Stimulated activated CD4-positive, alpha-beta T cell treated with anti-CD3 and anti-CD28 coated beads, Interleukin-1b, Interleukin-23, amount 100 ng/mL, for 24 hours (primary cell): ENCODE measurements at places on chromosomes 12 and 14.

GRCh38 chr14:56549721-56550120 is 29.9 kb upstream of the TMEM260 start:
- no peak for DNase-seq

GRCh38 chr12:48199774-48200221 is 3.3 kb downstream of the OR10AD1 start:
- DNase-seq, result no peak

- DNase-seq, result no peak
These were observed 304.2 kb upstream of the AMIGO2 start for GRCh38 chr12:47383942-47384341.

GRCh38 chr14:80212023-80212397 is 706 bp upstream of the DIO2 start:
- no peak for DNase-seq

DNA sequence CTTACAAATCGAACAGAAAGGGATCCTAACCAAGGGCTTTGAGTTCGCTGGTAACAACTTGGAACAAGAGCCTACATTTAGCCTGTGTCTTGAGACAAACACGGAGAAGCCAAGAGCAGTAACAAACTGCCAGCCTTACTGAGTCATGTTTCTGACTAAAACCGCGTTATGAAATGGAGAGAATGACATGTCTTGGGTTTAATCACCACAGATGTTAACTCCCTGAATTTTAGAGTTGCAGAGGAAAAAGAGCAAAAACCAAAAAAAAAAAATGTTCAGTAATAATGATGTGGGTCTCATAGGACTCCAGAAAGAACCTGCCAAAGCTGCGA is 1.0 kb downstream of the BLTP3B start:
- peak; percentile 20 for DNase-seq

GRCh38 chr12:86777325-86777724 is 521.1 kb upstream of the MGAT4C start:
- DNase-seq, result no peak

DNA sequence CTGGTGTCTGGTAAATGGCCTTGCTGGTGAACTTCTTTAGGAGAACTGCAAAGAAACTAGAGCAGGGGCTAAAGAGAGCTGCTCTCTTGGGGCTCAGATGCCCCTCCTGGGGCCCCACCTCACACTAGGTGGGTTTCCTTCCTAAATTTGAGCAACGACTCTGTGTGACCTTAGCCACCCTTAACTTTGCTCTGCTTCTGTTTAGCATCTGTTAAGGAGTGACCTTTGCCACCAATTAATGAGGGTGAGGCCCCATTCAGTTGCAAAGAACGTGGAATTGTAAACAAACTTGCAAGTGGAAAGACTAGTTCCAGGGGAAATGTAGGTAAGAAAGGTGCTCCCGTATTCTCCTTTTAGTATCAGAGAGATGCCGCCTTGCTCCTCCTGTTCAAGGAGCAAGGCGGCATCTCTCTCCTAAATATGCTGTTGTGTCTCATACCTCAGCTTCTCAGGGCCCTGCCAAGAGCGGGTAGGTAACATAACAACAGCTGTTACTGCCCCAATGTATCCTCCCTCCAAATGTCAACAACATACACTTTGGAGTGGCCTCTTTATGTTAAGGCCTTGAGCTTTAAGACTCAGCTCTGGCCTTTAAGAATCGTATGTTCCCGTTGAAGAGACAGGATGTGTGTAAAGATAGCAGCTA is 77.6 kb upstream of the FUT8 start:
- no peak for DNase-seq

GRCh38 chr14:50521912-50522341 is 10.4 kb downstream of the MAP4K5 start:
- DNase-seq, result no peak

DNA sequence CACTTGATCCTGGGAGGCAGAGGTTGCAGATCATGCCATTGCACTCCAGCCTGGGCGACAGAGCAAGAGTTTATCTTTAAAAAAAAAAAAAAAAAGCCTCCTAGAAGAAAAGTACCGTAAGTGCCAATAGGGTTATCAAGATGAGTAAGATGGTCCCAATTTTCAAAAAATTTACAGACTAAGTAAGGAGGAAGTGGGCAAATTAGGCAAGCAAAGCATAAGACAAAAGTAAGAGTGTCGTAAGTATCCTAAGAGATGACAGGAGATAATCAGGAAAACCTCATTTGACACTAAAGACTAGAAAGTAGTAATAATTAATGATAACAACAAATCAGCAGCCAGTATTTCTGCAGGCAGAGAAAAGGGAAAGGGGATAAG is 12.2 kb downstream of the PYM1 start:
- no peak for DNase-seq

DNA sequence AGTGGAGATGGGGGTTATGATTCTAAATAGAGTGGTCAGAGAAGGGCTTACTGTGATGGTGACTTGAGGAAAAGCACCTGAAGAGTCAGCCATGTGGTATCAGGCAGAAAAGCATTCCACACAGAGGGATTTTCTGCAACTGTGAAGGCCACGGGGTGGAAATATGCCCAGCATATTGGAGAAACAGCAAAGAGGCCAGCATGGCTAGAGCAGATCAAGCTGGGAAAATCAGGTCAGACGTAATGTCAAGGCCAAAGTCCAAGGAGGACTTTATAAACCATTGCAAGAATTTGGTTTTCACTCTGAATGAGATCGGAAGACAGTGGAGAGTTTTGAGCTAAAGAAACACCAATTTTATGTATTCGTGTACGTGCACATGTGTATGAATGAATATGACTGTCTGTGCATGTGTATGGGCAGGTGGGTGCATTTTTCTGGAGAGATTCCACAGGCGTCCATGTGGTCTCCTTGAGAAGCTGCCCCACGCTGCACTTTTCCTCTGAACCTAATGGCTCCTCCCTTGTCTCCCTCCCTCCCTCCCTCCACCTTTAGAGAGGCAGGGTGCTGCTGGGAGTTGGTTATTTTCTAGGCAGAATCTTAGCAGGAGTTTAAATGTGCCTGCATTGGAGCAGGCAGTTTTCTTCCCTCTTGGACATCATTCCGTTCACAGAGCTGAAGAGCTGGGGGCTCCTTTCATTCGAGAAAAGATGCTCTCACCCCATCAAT is 97.4 kb upstream of the PPP4R3A start:
- DNase-seq, result no peak

- DNase-seq, result no peak
These were observed 17.5 kb downstream of the MAX start for GRCh38 chr14:65084554-65085505.
